ENCODE measurements at places on chromosomes 6 and 20.

DNA sequence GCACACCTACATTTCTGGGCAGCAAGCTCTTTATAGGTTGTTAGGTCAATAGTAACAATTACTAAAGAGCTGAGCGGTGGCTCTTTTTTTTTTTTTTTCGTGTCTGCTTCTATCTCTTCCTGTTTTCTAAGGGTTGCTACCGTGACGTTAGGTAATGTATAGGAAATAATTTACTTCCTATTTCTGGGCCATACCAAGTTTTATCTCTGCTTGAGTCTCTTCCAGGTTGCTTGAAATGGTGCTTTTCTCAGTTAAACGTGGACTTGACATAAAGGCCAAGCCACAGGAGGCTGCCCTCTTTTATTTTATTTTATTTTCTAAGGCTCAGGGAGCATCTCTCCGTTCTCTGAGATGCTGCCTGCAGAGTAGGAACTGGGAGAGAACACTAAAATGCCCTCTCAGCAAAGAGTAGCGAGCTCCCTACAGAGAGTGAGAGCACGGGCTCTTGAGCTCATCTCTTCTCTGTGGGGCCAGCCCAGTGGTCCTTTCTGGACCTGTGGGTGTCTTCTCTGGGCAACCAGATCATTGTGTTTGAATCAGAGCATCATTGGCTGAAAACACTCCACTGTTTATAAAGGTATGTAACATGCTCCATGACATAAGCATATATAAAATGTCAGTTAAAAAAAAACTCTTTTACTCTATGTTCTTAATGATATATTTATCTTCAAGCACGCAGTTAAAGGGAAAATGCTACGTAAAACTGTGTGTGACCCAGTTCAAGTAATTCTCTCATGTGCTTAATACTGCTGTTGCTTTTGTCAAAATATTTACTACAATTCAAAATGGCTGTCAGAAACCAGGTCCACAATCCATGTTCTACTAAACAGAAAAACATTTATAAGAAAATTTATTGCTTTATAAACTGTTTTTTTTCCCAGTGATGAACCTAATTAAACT is at the start of gene ZNF831:
TSS of gene ZNF831 (plus strand) at position 191 of the 900 bp plus-strand sequence. CDS start 27,199 bp downstream, outside the sequence.
- no peak for DNase-seq

GRCh38 chr20:19993958-19994669 is 23.0 kb upstream of the NAA20 start:
- DNase-seq = no peak

DNA sequence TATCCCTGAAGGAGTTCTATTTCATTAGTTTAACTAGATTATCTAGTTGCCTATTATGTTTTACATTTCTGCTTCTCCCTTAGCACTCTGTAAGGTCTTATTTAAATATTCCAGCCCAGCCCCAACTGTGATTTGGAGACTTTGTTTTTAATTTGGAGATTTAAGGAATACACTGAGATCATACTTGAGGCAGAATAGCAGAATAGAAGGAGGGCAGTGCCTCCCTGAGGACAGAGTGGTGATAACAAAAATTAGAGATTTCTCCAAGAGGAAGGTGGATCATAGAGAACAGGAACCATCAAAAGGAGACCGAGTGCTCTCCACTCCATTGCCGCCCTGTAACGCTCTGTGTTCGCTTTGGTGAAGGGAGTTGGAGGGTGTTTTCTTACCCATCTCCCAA is 14.8 kb upstream of the CD164 start:
- no peak for DNase-seq

DNA sequence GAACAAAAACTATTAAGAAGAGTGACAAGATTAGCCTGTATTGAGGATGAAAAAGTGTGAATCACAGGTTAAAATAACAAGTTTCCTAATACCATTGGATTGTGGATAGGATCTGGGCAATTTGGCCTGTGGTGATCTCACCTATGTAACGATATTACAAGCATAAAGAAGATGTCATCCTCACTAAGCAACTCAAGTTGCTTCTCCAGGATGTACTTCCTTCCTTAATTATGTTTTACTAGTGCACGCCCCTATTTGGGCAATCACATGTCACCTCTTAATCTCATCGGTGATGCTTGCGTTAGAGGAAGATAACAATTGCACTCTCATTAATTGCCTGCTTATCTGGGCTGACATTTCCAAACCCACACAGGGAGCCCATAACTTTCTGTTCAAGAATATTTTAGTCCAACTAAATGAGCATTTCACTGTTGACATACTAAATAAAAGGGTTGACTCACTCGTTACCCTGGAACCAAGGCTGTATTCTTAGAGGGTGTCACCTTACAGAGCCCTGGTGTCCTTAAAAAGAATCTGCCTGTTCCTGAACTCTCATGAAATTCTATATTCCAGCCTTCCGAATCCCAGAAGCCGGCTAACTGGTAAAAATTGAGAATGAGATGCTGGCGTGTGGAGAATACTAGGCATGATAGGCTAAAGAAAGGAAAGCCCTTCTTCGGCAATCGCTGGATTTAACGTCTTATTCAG is 88.2 kb upstream of the ATXN1 start:
- DNase-seq = no peak

- DNase-seq = no peak
These were observed 13.0 kb upstream of the PFDN4 start for GRCh38 chr20:54194724-54195438.

DNA sequence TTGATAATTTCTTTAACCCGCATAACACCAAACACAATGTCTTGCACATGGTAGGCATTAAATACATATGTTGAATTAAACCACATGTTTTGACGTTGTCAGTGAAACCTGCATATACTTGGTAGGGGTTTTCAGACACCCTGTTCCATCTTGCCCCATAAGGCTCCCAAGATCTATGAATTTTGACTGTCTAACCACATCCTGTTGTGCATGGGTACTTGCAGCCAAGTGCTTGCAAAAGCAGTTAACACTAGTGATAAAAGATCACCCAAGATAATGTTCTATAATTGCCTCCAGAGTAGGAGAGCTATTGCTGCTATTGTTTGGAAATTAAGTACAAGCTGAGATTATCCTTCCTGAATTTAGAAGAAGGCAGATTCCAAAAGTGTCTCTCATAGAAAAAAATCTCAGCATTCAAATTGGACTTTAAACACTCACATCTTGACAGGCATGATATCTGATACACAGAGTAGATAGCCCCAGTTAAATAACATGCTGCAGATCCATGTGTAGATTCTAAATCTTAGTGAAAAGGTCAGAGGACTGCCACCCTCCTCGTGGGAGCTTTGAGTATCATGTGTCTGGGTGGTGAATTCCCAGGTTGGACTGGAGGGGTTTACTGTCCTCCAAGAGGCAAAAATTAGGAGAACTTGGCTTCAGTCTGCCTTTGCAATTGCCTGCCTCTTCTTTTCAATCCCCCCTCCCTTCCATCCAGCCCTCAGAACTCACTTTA is 25.8 kb upstream of the CCN6 start:
- DNase-seq = peak; percentile 90

- DNase-seq = no peak
These were observed 6.3 kb upstream of the ZNF76 start for GRCh38 chr6:35253249-35253648.

DNA sequence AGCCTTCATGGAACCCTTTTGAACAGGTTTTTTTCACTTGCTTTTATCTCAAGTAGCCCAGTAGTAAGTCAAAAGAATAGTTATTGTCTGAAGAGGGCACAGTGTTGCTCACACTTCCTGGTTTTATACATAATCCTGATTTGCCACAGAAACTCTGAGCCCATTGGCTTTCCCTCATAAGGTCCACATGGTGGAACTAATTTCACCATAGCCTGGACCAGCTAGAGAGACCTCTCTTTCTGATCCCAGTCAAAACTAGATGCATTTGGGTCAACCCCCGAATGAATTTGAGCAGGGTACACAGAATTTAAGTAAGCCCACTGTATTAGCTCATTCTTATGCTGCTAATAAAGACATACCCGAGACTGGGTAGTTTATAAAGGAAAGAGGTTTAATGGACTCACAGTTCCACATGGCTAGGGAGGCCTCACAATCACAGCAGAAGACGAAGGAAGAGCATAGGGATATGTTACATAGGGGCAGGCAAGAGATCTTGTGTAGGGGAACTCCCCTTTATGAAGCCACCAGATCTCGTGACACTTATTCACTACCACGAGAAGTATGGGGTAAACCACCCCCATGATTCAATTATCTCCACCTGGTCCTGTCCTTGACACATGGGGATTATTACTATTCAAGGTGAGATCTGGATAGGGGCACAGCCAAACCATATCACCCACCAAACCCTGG is 6.2 kb downstream of the RWDD2A start:
- no peak for DNase-seq

DNA sequence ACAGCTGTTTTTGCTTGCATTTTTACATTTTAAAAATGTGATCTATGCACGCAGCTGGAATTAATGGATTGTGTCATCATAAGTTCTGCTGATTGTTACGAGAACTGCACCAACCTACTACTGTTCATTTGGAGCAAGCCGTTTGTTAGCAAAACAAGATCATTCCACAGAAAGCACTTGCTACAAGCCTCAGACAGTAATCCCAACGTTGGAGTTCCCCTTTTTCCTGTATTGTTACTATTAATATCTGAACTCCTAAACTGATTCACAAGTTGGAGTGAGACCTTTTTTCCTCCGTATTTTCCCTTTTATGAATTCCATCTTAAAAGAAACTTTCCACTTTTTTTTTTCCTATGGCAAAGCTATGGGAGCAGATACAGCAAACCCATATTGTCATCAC is 3.5 kb downstream of the TENT5A start:
- no peak for DNase-seq

GRCh38 chr6:130872250-130873095 is 45.3 kb downstream of the SMLR1 start:
- DNase-seq = peak; percentile 52

DNA sequence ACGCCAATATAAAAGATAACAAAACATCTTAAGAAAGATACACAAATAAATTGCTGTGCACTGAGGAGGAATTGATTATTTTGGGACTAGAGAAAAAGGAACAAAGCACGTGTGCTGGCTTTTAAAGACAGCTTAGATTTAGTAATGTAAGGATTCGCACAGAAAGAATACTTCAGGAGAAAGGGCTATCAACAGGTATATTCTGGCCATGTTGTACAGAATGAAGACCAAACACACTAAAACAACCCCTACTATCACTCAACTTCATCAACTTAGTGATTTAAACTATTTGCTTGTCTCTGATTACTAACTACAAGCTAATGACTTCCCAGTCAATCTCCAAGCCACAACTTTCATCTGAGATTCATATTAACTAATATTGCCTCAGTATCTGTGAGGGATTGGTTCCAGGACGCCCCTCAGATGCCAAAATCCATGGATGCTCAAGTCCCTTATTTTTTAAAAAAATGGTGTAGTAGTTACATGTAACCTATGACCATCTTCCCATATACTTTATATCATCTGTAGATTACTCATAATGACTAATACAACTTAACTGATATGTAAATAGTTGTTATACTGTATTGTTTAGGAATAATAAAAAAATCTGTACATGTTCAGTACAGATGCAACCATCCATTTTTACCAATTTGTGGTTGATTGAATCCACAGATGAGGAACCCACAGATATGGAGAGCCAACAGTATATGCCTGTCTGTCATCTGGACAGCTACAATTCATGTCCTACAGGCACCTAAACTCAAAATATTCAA is 4.5 kb downstream of the DEK start:
- no peak for DNase-seq

GRCh38 chr6:2038092-2038491 is 207.3 kb downstream of the GMDS start:
- no peak for DNase-seq

DNA sequence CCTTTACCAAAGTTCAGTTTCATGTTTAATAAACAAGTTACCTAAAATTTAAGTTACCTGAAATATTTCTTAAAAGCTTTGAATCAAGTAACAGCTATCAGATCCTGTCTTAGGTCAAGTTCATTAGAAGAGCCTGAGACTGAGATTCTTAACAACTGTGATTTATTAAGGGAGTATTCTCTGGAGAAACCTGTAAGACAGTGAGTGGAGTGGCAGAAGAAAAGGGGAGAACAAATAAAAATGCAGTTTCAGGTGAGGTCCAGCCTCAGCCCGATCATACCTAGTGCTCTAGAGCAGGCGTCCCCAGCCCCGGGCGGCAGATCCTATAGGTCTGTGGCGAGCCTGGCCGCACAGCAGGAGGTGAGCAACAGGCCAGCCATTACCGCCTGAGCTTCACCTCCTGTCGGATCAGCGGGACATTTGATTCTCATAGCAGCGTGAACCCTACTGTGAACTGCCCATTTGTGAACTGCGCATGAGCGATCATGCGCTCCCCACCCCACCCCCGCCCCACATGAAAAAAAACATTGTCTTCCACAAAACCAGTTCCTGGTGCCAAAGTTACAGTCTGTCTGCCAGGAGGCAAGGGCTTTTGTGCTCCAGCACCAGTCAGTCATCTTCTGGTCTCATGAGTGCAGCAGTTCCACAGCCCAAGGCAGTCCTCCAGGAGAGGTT is 59.2 kb upstream of the ADGRB3 start:
- no peak for DNase-seq

- no peak for DNase-seq
These were observed 24.9 kb upstream of the FKBP1A start for GRCh38 chr20:1417790-1418189.

DNA sequence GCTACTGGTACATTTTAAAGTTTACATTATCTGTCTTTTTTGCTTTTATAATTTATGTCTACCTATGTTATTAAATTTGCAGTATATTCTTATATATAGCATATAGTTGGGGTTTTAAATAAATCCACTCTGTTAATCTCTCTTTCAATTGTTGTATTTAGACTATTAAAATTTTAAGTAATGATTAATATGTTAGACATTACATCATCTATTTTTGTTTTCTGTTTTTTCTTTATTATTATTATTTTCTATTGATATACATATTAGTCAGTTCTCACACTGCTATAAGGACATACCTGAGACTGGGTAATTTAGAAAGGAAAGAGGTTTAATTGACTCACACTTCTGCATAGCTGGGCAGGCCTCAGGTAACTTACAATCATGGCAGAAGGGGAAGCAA is 1338.2 kb upstream of the GJE1 start:
- no peak for DNase-seq

GRCh38 chr6:14765106-14765505 is 480.8 kb upstream of the JARID2 start:
- no peak for DNase-seq

DNA sequence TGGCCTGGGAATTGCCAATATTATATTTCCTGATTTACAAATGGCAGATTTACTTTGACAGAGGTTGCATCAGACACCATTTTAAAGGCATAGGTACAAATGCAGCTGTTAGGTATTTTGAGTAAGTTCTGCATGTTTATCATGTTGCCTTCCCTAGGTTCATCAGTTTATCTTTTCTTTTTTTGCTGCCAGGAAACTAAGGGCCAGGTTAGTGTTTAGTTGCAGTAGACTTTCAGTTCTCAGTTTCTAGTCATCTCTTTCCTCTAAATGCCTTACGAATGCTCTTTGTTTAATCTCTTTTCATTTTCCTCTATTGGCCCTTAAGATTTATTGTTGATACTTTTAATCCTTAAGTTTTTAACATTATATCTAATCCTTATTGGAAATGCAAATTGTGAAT is 129.9 kb downstream of the SMAP1 start:
- DNase-seq = no peak

GRCh38 chr6:167529444-167530335 is 204.8 kb downstream of the TTLL2 start:
- DNase-seq = no peak

DNA sequence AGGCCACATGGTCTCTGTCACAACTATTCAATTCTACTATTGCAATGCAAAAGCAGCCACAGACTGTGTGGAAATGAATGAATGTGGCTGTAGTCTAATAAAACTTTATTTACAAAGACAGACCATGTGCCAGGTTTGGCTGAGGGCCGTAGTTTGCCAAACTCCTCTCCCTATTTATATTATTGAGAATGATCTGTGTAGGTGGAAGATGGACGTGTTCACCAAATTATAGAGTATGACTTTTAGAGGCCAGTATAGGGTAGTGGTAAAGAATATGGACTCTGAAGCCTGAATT is 125.7 kb upstream of the MYLIP start:
- DNase-seq = no peak

- DNase-seq = no peak
These were observed 18.5 kb downstream of the GRM1 start for GRCh38 chr6:146047371-146047770.

Measured in SK-N-MC (cell line).